ENCODE measurements at places on chromosomes 6 and 20.
A peak's percentile ranks its signal among the peaks of the same experiment; 100 is the strongest.

- DNase-seq, result no peak
Measured at GRCh38 chr6:89505847-89506246, 72.9 kb downstream of the ANKRD6 start.

GRCh38 chr6:37916149-37916548, 96.6 kb downstream of the ZFAND3 start:
- DNase-seq, result no peak

GRCh38 chr6:165889636-165890403, 226.8 kb upstream of the PDE10A start:
- DNase-seq, result peak; percentile 13

DNA sequence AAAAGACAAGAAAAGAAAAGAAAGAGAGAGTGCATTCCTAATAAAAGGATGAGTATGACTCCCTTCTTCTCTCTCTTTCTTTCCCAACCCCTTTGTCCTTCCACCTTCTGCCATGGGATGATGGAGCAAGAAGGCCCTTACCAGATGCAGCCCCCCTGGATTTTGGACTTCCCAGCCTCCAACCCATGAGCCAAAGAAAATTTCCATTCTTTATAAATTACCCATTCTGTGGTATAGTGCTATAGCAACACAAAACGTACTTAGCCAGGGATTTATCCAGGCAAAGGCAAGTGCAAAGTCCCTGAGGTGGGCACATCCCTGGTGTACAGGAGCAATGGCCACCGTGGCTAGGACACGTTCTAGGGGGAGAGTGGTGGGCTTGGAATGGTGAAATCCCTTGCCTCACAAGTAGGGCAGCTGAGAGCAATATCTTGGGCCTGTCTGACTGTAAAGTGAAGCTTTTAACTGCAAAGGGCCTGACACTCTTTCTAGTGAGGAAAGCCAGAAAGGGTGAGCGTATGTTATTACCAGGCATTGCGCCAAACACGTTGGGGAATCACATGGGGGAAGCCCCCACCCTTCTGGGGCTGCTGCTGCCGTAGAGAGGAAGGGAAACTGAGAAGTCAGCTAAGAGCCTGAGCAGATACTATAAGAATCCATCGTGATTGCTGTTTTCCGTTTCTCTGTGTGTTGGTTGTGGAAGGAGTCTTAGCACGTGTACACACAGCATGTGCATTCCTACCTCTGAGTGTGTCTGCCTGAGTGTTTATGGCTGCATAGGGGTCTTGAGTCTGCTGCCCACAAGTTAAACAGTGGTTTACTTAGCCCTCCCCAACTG, 50.7 kb upstream of the SIRPA start:
- peak; percentile 55 for DNase-seq

DNA sequence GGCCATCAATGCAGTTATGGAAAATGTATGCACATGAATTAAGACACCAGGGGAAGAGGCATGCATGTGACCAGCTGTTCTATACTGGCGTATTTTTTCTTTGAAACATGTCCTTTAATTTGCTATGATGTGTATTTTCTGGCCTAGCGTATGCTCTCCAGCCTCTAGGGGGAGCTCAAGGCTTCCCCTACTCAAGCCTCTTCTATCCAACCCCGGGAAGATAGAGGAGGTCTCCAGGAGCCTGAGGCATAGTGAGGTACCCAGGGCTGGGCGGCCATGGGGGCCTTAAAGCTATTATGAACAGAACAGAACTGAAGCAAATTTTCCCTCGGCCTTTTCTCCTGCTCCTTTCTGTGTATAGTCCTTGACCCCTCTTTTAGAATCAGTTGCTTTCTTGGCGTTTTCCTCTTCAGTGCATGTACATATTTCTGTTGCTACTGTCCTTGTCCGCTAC, 528.9 kb downstream of the MAFB start:
- peak; percentile 26 for DNase-seq

DNA sequence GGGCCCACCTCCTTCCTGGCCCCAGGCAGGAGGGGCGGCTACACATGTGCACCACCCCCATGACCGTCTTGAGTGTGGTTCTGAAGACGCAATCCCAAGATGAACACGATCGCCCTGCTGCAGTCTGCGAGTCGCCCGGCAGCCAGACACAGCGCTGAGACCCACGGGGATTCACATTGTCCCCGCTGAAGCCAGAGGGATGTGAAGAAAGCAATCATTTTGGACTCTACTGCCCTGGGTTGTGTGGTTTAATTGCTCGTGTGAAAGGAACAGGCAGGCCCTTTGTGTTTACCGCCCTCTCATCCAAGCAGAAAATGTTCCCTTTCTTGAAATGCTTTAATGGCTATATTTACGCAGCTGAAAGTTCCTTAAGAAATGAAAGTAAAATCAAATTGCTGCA, 279.5 kb downstream of the TAF4 start:
- no peak for DNase-seq

GRCh38 chr6:121993362-121993761, 406.1 kb upstream of the HSF2 start:
- no peak for DNase-seq

- DNase-seq, result no peak
Measured at GRCh38 chr20:61044499-61044898, 207.6 kb upstream of the CDH4 start.

- DNase-seq, result no peak
Measured at GRCh38 chr20:9490631-9491030, 23.8 kb upstream of the LAMP5 start.

- DNase-seq, result no peak
Measured at GRCh38 chr6:83578057-83578456, 65.7 kb downstream of the PRSS35 start.

- no peak for DNase-seq
Measured at GRCh38 chr6:110233770-110234374, 53.6 kb downstream of the CDC40 start.
